Type B pancreatic cell (in vitro differentiated cells): ENCODE measurements at places on chromosomes 13 and 19. TPM values are rescaled to one million over a fixed set of nuclear protein-coding genes. Genes with fewer than 3 reads are reported as not detected.

GRCh38 chr19:29804493-29804892, 7.3 kb upstream of the CCNE1 start:
- DNase-seq: no peak

DNA sequence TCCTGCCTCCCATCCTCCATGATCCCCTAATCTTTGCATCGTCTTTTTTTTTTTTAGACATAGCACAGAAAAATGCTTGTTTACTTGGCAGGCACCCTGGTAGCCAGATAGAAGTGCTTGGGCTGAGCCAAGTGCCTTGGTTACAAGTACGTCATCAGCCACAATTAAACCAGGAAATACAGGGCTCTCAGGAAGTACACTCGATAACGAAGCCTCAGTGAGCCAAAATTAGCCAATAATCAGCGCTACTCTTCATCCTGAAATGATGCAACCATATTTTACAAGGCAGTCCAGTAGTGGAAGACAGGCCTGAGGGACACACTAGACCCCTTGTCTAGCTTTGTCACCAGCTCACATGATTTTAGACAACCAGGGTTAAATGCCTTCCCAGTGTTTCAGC, 194.0 kb upstream of the NBEA start:
- DNase-seq: no peak

DNA sequence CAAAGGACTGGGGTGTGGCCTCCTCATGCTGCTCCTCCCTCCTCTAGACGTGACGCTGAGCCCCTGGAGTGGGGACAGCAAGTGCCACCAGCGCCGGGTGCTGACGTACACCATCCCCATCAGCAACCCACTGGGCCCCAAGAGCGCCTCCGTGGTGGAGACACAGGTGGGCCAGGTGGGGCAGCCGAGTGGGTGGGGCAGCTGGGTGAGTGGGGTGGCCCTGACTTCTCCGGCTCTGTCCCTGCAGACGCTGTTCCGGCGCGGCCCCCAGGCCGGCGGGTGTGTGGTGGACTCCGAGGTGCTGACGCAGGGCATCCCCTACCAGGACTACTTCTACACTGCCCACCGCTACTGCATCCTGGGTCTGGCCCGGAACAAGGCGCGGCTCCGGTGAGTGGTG, 11.1 kb upstream of the SCN1B start:
- DNase-seq: no peak

DNA sequence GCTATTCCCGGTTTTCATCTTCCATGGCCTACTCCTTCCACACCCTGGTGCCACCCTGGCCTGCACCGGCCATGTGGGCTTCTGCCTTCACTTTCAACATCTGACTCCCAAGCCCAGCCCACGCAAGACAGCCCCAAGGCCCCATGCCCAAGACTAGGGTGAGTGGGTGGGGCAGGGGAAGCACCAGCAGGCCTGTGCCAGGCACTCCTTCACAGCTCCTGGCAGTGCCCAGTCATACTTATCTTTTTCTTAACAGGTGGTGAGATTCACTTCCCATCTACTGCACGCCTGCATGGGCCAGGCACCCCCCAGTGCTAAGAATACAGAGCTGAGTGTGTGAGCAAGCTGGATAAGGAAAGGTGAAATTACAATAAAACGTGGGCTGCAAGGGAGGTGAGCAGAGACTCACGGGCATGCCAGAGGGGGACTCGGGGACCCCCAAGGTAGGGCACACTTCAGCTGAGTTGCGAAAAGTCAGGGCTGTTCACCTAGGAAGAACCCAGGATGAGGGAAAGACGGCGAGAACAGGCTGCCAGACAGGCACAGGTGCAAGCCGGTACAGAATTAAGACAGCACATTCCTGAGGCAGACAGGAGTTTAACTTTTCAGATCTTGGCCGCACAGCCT, 55.7 kb downstream of the COL4A1 start:
- DNase-seq: no peak

GRCh38 chr13:59542303-59542702, 621.4 kb downstream of the DIAPH3 start:
- DNase-seq: no peak

GRCh38 chr13:40228496-40228895, 437.9 kb downstream of the FOXO1 start:
- DNase-seq: no peak

DNA sequence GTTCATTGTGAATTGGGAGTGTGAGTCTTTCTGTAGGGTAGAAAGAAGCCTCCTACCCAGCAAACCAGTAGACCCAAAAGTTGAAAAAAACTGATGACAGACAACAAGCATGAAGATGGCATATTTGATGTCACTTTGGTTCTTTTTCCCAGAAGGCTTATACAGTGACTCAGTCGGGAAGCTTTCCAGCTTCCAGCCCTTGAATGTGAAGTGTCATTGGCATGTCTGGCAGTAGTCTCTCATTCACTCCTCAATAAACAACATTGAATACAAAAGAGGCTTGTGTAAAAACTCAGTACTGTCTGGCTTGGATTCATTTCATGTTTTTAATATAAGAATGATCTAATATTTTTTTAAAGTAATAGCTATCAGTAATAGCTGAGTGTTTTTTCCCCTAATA, 68.7 kb downstream of the IPO5 start:
- no peak for DNase-seq

- no peak for DNase-seq
Measured at GRCh38 chr13:48679941-48680680, 26.4 kb downstream of the CYSLTR2 start.

GRCh38 chr19:35360880-35361420, 2.7 kb downstream of the FFAR3 start:
- DNase-seq: no peak

DNA sequence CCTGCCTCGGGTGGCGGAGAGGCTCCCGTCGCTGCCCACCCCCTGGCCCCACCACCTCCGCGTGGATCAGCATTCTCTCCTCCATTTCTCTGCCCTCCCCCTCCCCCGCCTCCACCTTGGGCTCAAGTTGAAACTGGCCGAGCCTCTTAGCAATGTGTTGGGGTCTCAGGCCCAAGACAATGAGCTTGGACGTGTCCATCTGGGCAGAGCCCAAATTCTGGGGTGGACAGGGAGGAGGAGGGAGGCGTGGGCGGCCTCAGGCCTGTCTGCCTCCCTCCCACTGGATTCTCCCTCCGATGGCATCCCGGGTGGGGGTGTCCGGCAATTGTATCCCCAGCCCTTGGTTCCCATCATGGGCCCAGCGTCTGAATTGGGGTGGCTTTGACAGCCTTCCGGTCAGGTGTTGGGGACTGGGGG, 1.2 kb downstream of the CELF5 start:
- no peak for DNase-seq

- DNase-seq: no peak
Measured at GRCh38 chr19:47267350-47267759, 7.3 kb upstream of the INAFM1 start.

GRCh38 chr13:27622102-27622820, 569 bp downstream of the POLR1D start:
- no peak for DNase-seq

The CABP5 gene
- total RNA-seq: not detected in 2 replicates

The OVOL3 gene
- total RNA-seq: not detected in 2 replicates

The KCNJ14 gene
- total RNA-seq: 1.8 TPM in 2 replicates

The KCNN1 gene
- 13.4 and 15.3 TPM in 2 replicates for total RNA-seq
